ENCODE measurements at places on chromosomes 16 and 17. TPM values are rescaled to one million over a fixed set of nuclear protein-coding genes. Genes with fewer than 3 reads are reported as not detected.

GRCh38 chr17:45681706-45682105 lies 102.4 kb upstream of the CRHR1 start:
- no peak for DNase-seq

DNA sequence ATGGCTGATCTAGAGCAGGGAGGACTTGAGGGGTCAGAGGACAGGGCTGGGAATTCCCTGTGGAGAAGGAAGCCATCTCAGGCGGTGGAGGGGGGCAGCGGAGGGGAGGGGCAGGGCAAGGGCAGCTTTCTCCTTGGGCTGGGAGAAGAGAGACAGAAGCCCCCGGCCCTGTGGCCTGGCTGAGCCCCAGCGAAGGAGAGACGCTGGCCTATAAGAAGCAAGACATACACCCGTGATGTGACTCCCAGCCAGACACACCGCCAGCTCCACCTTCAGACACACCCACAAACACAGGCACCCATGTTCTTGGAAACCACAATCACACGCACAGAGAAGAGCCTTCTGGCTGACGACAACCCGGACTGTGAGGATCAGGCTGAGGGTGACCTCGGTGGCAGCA lies 10.0 kb downstream of the TRPV3 start:
- no peak for DNase-seq

DNA sequence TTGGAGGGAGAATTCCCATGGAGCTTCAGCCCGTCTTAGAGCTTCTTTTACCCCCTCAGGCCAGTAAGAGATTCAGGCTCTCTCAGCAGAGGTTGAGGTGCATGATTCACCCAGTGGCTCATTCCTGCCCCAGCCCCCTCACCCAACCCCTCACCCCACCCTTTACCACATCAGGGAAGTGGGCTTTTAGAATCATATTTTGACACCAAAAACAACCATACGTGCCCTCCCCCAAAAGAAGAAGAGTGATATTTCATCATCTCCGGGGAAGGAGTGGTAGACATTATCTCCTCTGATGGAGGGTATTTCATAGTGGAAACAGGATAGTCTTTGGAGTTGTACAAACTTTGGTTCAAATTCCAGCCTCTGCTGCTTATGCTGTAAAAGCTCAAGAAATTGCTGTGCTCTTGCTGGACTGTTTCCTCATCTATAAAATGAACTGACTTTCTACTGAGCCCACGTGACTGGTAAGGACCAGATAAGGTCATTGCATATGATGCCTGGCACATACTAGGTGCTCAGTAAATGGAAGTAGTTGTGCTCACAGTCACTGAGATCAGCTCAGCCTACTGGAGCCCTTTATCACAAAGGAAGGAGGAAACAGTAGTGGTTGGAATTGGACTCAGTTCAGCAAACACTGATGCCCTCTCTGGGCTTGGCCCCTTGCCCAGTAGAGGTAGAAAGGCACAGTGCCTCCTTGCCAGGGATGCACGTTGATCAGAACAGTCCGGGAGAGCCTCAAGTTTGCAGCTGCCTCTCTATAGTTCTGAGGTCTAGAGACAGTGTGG lies 18.3 kb upstream of the CCL5 start:
- no peak for DNase-seq

- DNase-seq, result peak; percentile 24
Measured at GRCh38 chr16:15807603-15808009, 49.2 kb downstream of the MYH11 start.

DNA sequence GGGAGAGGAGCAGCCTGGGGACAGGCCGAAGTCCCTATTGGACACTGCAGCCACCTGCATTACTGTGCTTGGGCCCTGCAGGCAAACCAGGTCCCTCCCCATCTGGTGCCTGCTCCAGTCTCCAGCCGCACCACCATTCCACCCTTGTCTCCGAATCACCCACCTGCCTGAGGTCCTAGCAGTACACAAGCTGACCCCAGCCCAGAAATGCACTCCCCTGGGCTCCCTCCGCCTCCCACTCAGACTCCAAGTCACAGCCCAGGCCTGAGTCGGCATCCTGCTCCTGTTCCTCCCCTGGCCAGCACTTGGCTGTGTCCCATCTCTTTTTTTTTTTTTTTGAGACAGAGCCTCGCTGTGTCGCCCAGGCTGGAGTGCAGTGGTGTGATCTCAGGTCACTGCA lies 6.3 kb downstream of the UNC13D start:
- no peak for DNase-seq

GRCh38 chr17:12856416-12856815 lies 67.1 kb downstream of the ARHGAP44 start:
- no peak for DNase-seq

GRCh38 chr17:80761110-80761871 lies 216.7 kb downstream of the RPTOR start:
- DNase-seq, result no peak

DNA sequence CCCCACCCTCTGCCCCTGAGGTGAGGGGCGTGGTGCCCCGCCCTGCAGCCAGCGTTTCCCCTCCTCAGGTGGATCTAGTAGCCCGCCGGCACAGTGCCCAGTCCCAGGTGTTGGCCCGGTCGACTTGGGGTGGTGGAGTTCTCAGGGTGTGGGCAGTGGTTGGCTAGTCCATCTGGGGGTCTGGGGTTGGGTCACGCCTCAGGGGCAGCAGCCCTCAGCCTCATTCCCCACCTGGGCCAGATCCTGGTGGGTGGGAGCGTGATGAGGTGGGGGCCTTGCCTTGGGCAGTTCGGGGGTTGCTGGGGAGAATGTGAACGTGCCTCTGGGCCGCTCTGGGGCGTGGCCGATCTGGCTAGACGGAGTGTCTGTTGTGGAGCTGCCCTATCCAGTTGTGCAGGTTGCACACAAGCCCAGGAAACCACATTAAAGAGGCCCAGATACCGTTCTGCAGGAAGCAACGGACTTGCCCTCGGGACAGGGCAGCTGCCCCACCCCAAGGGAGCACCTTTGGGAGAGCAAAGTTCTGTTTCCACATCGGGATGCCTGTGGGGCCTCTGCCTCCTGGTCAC lies 32.0 kb downstream of the GSE1 start:
- no peak for DNase-seq

DNA sequence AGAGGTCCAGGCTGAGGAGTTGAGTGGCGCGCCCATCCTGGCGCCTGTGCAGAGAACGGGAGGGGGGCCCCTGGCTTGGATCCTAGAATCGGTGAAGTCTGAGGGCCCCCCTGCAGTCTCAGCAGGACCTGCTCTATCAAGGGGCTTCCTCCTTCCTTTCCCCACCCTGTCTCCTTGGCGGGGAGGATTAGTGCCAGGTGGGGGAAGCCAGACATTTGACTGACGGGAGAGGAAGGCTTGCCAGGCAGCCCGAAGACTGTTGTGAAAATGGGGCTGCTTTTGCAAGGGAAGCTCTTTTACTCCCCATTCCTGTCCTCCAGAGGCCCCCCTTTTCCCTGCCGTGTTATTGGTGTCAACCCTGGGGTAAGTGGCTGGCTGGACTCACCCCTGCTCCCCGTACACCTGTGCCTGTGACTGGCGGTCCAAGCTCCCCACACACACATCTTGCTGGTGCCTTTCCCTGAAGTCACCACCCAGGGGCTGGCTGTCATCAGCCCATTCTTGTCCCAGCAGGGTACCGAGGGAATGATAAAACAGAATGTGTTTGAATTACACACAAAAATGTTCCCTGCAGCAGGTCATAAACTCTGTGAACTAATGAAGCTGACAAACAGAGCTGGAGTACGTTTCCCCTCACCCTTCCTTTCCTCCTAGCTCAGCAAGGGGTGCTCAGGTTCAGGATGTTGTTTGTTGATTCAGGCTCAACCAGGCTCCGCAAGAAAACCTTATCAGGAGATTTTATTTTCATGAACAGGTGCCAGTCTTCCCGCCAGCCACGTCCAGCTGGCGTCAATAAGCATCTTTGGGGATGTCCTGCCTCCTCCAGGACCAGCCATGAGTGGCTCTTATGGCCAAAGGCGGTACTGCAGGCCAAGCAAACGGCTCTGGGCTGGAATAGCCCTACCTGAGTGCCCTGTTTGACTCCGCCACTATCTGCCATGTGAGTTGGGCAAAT lies 4.4 kb upstream of the ARMC7 start:
- no peak for DNase-seq

Gene ATP2A1
- total RNA-seq, result 0.92 TPM

Gene CARD14
- 1.8 TPM for total RNA-seq

Gene RIPOR1
- total RNA-seq, result 85.1 TPM

Gene AIPL1
- not detected for total RNA-seq

Gene HSBP1
- 102 TPM for total RNA-seq

Gene IQCK
- 27.0 TPM for total RNA-seq

Gene CRISPLD2
- 136 TPM for total RNA-seq

Measured in lung (tissue), 17 donors.